CD4-positive, alpha-beta T cell treated with Interleukin-1 beta for 1 hour (primary cell): ENCODE measurements at places on chromosomes 6 and 20.

GRCh38 chr20:37749620-37750403, 56.0 kb downstream of the CTNNBL1 start:
- no peak for DNase-seq

DNA sequence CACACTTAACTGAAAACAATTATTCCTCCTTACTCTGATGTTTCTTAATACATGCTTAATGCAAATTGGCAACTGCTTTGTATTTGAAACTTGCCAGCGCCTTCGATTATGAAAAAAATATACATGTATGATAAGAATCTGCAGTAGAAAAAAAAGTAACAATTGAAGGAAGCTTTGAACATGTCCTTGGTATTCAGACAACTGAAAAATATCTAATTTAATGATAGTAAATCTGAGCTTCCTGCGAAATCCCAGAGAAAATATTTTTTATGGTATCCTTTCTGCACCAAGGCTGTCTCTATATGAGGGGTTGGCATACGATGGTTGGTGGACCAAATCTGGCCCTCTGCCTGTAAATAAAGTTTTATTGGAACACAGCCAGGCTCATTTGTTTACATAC, 186.2 kb downstream of the HDGFL1 start:
- DNase-seq = no peak

- no peak for DNase-seq
These were observed 100.8 kb upstream of the NEDD9 start for GRCh38 chr6:11333132-11333849.

- no peak for DNase-seq
These were observed 20.3 kb downstream of the ZMYND8 start for GRCh38 chr20:47336129-47336754.

DNA sequence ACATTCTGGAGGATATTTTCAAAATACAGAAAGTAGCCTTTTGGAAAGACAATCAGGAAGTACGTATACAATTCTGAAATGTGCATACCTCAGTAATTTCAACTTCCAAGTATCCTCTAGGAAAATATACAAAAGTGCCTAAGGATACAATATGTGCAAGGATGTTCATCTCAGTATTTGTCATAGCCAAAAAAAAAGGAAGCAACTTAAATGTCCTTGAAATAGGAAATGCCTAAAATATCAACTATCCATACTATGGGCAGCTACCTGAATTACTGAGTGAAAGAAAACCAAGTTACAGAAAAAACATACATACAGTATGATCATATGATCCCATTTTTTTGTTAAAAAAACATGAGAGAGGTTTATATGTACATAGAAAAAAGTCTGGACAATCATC, 1.5 kb downstream of the PPIL1 start:
- no peak for DNase-seq

GRCh38 chr20:51531141-51531710, 11.3 kb downstream of the NFATC2 start:
- DNase-seq = peak; percentile 65

- DNase-seq = no peak
These were observed 64.7 kb upstream of the HS3ST5 start for GRCh38 chr6:114407426-114408035.

DNA sequence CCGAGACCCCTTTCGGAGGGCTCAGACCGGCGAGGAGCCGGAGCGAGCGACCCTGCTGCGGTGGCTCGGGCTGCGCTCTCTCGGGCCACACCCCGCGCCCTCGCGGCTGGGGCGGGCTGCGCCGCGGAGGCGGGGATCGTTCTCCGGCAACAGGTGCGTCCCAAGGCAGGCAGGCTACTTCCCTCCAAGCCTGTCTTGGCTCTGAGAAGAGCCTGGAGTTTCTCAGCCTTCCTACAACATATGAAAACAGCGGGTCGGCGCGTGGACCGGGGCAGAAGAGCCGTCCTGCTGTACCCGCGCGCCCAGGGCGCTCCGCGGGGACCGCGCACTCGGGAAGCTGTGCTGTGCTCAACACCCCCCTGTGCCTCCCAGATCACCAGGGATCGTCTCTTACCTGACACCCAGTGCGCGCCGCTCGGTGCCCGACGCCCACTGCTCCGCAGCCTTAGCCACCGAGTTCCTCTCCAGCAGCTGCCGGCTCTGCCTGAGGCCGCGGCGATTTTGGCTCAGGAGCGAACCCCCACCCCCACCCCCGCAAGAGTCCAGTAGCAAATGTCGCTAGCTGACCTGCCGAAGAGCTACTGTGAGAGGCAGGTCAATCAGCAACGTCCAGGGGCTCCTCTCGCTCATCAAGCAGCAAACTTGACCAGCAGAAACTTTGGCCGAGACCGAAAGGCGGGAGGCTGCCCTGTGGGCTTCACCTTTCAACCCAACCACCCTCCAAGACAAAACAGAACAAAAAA, 3.7 kb upstream of the OLIG3 start:
- no peak for DNase-seq

DNA sequence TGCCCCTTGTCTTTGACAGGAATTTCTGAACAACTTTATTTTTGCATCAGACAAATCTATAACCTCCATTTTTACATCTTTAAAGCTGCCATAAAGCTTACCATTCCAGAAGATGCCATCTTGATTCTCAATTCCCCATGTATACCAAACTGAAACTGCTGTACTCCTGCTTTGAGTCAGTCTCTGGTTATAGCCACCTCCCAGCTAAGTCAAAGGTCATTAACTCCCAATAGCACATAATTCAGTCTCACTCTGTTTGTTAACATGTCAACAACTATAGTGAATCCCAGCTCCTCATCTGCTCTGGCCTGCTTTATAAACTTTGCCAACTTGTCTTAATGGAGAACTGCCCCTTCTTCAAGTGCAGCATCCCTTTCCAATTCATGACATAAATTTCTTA, 343.6 kb downstream of the FRK start:
- no peak for DNase-seq

DNA sequence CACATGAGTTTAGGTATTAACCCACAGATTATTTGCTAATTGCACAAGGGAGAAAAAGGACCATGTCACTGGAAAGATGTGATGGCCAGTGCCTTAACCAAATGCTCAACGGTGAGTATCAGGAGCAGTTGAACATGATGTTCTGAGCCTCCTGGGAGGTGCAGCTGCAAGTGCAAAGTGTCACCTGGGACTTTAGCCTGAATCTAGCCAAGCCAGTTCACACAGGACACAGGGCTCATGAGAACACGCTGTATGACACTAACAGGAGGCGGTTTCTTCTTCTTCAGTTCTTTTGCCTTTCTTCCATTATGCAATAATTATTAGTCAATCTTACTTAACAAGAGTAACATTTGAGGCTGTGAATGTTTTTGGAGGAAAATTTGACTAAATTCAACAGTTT, 225.3 kb downstream of the THBS2 start:
- no peak for DNase-seq

DNA sequence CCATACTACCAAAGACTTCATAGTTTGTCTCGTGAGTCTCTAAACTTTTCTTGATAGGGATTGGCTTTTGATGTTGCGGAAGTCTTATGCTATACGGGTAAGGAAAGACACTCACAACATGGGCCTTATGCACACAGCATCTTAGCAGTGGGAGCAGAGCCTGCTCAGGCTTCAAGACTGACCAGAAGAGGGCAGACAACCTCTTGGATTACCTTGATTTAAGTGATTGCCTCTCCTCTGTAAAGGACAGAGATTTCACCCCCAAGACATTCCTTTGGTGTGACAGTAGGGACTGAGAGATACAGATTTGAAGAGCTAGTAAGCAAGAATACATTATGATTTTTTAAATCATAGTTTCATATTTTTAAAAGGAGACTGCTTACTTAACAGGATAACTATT, 71.0 kb upstream of the SAMD3 start:
- peak; percentile 54 for DNase-seq

DNA sequence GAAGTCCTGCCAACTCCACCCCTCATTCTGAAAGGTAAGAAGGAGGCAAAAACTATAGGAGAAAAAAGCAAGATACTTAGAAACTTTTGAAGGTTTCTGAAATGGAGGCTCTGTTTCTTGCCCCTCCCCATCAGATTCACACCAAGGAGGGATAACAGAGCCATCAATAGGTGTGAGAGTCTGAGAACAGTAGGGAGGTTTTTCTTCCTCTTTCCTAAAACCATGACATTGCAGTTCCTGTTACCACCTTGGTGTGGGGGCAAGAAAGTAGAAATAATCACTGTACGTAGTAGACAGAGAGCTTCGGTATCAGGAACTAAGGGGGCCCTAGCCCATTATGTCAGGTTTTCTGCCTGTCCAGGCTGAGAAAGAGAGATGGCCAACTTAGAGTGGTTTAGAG, 333.3 kb upstream of the SYNCRIP start:
- no peak for DNase-seq

GRCh38 chr6:26195924-26196845, 109.0 kb downstream of the HFE start:
- DNase-seq = no peak

GRCh38 chr6:26358511-26358981, 6.5 kb upstream of the BTN3A2 start:
- no peak for DNase-seq

DNA sequence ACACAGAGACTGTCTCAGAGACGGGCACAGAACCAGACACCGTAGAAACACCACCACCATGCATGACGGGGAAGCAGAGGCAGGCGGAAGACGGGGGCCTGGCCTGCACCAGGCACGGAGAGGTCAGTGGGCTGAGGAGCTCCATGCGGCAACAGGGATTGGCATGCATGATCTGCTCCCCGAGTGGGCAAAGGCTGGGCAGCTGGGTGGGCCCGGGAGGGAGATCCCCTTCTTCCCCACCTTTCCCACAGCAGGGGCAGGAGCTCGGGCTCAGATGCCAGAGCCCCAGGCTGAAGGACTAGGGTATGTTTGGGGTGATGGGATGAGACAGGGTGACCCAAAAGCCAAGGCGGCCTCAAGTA, 43.2 kb downstream of the RAB44 start:
- no peak for DNase-seq

DNA sequence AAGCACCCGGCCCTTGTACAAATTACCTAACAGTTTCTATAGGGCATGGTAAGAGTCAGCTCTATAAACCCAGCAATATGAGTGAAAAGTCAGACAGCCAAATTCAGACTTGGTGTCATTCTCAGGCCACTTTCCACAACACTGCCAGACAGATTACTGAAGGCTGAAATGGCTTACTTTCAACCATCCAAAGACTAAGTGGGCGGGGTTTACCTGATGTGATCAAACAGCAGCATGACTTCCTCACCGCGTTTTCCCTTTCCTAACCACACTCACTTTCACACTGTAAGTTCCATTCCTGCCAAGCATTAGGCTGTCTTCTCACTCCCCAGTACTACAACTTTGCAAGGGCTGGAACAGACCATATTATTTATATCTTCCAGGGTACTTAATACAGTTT, 85.9 kb downstream of the SMLR1 start:
- DNase-seq = peak; percentile 6
